GM20000 (cell line): ENCODE measurements at places on chromosomes 3 and 15.

- DNase-seq, result no peak
These were observed 103.8 kb downstream of the CHCHD6 start for GRCh38 chr3:126807795-126808194.

DNA sequence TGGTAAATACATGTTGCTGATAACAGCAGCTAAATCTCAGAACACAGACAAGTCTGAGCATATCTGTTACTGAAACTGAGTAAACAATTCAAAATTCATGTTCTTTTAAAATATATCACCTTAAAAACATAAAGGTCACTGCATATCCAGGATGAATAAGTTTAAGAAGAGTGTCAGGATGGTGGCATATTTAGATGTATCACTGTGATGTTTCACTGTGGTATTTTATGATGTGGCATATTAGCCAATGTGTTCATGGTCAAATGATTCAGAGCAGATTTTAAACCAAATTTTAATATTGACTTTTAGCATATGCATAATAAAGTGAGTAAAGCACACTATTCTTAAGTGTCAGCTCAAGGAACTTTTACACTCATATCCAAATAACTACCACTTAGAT is 346.4 kb upstream of the DPPA4 start:
- DNase-seq, result no peak

DNA sequence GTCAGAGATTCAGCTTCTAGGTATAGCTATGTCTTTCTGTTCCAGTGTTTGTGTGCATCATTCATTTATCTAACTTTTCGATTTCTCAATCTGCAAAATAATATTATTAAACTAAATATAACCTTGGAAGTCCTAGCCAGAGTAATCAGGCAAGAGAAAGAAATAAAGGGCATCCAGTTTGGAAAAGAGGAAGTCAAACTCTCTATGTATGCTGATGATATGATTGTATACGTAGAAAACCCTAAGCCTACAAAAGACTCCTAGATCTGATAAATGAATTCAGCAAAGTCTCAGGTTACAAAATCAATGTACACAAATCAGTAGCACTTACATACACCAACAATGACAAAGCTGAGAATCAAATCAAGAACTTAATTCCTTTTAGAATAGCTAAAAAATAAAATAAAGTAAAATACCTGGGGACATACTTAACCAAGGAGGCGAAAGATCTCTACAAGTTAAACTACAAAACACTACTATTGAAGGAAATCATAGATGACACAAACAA is 718.2 kb downstream of the NTRK3 start:
- DNase-seq, result no peak

- DNase-seq, result no peak
These were observed 27.6 kb upstream of the XYLB start for GRCh38 chr3:38318766-38319671.

- no peak for DNase-seq
These were observed 8.2 kb downstream of the XYLB start for GRCh38 chr3:38354588-38355330.

- DNase-seq, result no peak
These were observed 9.2 kb upstream of the HES1 start for GRCh38 chr3:194126790-194127189.

DNA sequence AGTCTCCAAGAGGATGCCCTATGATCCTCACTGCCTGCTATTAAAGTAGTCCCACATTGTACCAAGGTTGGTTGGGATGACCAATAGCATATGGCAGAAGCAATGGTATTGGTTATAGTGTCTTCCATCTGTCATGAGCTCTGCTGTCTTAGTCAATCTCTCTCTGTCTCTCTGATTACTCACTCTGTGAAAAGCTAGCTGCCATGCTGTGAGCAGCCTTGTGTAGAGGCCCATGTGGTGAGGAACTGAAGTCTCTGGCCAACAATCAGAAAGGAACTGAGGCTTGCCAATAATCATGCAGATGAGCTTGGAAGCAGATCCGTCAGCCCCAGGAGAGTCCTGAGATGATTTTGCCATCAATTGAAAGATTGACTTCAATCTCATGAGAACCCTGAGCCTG is 60.3 kb upstream of the CFAP161 start:
- no peak for DNase-seq

GRCh38 chr3:181929501-181929900 is 217.8 kb downstream of the SOX2 start:
- no peak for DNase-seq

GRCh38 chr3:18426597-18427193 is 1.6 kb upstream of the SATB1 start:
- DNase-seq, result no peak

DNA sequence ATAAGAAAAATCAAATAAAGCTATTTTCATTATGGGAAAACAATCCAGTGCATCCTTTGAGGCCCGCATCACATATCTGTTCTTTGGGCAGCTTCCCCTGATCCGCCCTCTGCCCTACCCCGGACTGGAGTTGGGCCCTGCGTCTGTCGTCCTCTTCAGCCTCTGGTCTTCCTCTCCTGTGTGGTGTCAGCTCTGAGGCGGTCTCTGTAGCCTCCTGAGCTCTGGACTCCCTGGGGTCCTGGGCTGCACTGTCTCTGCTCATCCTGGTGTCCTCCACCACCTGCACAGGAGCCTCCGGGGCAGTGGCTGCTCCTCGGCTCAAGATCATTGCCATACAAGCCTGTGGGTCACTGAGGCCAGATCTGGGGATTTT is 7.4 kb upstream of the SNX22 start:
- no peak for DNase-seq

DNA sequence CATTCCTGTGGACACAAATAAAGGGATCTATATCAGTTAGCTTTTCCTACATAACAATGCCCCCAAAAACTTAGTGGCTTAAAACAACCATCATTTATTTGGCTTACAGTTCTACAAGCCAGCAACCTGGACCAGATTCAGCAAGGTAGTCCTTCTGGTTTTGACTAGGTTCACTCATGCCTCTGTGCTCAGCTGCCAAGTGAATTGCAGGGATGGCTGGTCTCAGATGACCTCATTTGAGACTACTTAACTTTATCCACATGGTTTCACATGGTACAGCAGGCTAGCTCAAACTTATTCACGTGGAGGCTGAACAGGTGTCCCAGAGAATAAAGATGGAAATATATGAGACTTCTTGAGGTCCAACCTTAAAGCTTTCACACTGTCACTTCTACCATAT is 119.3 kb upstream of the BFSP2 start:
- no peak for DNase-seq

DNA sequence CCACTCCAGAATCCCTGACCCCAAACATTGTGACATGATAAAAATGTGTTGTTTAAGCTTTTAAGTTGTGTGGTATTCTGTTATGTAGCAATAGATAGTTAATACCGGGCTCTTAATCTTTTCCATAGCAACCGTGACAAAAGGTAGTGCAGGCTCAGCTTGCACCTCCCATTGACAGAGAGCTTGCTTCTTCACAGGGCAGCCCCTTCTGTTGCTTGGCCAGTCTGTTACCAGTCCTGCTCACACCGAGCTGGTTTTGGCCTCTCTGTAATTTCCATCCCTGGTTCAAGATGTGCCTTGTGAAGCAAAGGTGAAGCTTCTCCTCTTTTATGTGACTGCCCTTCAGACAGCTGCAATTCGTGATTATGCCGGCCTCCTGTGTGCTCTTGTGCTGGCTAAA is 86.9 kb downstream of the CRYGS start:
- DNase-seq, result no peak

- no peak for DNase-seq
These were observed 145.5 kb downstream of the SMAD6 start for GRCh38 chr15:66847565-66847991.
